ENCODE measurements at places on chromosomes 3 and 15.

DNA sequence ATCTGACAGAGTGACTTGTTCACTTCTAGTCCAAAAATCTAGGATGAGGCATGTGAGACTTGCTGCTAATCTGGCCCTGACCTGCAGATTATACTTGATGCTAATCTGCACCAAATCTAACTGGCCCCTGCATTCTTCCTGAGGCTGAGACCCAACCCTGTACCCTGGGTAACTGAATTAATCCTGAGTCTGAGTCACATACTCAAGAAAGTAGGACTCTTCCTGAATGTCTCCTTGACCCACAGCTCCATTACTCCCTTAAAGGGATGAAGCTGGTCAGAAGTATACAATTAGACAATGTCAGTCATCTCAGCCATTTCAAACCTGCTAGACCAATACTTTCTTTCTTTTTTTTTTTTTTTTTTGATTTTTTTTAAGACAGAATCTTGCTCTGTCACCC, 25.5 kb downstream of the PTPN9 start:
- no peak for DNase-seq

DNA sequence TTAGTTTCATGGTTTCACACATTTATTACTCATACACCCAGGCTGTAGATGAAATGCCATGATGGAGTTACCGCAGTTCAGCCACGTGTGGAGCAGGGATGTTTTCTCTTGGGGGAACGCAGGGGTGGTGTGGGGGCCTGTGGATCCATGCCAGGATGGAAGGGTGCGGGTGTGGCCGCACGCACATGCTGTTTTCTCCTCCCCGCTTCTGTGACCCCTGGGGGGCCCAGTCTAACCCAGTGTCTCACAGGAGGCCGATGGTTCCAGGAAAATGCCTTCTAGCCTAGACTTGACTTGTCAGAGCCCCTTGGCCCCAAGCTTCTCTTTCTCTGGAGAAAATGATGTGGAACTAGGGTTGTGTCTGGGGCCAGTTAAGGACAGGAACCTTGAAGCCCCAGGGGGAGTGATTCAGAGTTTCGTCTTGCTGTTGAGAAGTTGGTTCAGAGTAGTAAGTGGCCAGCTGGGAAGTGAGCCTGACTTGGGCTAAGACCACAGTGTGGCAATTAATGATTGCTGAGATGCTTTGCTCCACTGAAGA, 240.4 kb upstream of the BHLHE40 start:
- no peak for DNase-seq

DNA sequence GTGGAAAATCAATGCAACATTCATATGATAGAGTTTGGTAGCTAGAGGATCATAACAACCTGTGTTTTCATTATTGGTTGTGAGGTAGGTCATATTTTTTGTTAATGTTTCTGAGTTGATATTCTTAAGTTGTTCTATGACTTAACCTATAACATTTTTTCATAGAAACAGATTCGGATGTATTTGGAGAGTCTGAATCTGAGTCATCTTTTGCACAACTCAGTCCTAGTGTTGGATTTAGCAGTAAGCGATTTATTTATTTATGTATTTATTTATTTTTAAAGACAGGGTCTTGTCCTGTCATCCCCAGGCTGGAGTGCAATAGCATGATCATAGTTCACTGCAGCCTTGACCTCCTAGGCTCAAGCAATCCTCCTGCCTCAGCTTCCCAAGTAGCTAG, 292.8 kb upstream of the ZNF717 start:
- no peak for DNase-seq

- no peak for DNase-seq
Measured at GRCh38 chr3:127588806-127589577, 1.5 kb downstream of the TPRA1 start.

- DNase-seq: no peak
Measured at GRCh38 chr3:10508235-10508618, 2.8 kb upstream of the ATP2B2 start.

DNA sequence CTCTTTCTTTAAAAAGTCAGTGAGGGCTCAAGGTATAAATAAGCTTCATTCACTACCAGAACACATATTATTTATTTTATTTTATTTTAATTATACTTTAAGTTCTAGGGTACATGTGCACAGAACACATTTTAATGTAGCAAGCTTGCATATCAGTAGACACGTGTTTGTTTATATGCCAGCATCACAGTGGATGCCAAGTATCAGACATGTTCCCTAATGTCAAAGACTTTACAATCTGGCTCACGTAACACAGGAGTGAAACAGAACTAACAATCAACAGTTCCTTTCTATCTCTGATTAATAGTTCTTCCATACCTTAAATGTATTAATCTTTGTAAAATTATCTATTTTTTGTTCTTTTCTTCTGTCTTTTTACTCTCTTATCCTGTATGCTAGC, 23.3 kb upstream of the ENTPD3 start:
- DNase-seq: no peak

DNA sequence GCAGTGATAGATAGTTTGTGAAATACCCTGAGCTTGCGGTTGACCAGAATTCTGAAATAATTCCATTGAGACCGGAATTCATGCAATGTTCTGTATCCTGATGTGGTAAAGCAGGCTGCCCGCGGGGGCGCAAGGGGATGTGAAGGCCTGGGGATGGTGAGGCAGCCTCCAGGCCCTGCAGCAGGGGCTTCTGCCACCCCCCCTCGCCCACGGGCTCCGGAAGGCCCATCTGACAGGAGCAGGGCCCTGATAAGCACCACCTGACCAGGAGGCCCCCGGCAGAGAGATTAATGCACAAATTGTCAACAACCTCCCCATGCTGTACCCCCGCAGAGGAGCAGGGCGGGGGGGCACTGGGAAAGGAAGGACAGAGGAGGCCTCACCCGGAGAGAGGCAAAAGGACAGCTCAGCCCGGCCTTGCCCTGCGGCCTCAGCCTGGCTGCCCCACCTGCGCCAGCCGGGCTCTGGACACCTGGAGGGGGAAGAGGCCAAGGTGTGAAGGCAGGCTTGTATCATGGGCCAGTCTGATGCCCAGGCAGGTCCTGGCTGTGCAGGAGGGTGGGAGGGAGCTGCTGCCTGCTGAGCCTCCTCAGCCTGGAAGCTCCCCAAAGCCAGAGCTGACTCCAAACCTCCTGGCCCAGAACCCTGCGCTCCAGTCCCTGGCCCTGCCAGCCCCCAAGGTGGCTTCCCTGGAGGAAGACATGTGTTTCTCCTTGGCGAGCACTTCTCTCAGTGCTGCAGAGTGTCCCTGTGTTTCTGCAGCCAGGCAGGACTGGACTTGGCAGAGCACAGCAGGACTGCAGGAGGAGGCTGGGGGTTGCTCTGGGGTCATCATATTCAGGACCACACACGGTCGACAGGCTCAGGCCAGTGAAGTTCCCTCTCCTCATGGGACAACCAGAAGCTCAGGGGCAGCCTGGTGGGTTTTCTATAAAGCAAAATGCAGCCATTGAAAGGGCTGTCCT, 46.5 kb downstream of the RPN1 start:
- no peak for DNase-seq

DNA sequence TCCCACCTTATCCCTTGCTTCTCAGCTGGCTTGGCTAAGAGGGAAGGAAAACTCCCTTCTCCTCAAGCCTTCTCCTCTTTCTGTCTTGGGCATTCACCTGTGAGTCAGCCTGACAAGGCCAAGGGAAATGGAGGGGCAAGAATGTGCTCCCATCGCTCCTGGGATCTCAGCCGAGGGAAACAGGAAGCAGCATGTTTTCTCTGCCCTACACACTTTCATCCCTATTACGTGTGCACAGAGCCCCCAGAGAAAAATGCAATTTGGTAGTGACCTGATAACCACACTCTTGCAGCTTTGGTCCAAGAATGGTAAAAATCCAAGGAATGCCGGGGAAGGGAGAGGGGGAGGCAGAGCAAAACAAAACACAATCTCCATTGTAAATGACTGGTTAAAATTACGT, 32.9 kb upstream of the MTMR10 start:
- no peak for DNase-seq

DNA sequence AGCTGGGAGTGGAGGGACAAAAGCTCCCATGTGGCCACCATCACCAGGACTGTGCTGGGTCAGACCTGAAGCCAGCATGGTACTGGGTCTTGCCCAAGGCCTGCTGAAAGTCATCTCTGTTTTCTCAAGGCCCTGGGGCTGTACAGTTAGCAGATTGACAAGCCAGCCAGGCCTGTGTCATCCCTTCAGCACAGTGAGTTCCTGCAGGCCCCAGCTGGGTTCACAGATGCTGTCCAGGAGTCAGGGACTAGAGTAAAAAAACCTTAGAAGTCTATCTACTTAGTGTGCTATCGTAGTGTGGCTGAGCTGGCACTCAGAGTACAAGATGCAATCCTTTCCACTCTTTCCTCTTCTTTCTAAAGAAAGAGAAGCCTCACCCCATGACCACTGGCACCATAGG, 246.0 kb upstream of the NAALADL2 start:
- DNase-seq: no peak

- DNase-seq: no peak
Measured at GRCh38 chr3:26345613-26346012, 277.0 kb upstream of the LRRC3B start.

- DNase-seq: no peak
Measured at GRCh38 chr3:99342383-99342782, 296.0 kb upstream of the COL8A1 start.

- DNase-seq: no peak
Measured at GRCh38 chr3:159919873-159920272, 68.8 kb upstream of the IL12A start.

GRCh38 chr3:16888356-16888755, 3.6 kb downstream of the PLCL2 start:
- no peak for DNase-seq

DNA sequence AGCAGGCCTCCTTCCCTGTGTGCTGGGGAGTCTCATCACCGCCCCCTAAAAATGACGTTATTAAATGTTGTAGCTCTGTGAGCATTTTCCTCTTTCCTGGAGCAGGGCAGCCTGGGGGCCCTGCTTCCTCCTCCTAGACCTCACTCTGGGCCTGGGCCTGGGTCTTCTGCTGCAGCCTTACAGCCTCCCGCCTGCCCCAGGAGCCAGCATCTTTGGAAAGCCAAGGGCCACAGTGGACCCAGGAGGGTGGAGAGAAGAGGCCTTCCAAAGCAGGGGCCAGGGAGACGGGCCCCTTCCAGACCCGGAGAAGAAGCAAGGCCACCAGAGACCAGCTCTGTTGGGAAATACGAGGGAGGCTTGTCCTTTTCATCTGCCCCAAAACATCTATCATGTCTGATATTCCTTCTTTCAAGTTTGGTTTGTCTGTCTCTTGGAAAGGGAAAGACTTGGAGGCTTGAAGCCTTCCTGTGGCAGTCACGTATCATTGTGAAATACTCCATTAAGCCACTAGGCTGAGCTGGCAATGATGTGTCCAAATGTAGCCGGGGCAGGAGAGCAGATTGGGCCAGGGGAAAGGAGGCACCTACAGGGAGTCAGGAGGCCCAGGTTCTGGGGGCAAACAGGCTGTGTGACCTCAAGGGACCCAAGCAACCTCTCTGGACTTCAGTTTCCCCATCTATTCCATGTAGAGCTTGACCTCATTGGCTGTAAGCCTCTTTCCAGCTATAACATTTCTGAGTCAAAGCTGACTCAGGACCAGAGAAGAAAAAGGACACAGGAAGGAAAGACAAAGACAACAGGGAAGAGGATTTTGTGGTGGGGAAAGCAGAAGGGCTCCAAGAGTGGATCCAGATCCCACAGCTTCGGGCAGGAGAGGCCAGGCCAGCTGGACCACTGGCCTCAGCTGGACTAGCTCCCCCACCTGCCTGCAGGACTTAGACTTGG, 31.1 kb downstream of the CYP11A1 start:
- no peak for DNase-seq

GRCh38 chr3:45387636-45388348, 584 bp upstream of the LARS2 start:
- peak; percentile 0 for DNase-seq

DNA sequence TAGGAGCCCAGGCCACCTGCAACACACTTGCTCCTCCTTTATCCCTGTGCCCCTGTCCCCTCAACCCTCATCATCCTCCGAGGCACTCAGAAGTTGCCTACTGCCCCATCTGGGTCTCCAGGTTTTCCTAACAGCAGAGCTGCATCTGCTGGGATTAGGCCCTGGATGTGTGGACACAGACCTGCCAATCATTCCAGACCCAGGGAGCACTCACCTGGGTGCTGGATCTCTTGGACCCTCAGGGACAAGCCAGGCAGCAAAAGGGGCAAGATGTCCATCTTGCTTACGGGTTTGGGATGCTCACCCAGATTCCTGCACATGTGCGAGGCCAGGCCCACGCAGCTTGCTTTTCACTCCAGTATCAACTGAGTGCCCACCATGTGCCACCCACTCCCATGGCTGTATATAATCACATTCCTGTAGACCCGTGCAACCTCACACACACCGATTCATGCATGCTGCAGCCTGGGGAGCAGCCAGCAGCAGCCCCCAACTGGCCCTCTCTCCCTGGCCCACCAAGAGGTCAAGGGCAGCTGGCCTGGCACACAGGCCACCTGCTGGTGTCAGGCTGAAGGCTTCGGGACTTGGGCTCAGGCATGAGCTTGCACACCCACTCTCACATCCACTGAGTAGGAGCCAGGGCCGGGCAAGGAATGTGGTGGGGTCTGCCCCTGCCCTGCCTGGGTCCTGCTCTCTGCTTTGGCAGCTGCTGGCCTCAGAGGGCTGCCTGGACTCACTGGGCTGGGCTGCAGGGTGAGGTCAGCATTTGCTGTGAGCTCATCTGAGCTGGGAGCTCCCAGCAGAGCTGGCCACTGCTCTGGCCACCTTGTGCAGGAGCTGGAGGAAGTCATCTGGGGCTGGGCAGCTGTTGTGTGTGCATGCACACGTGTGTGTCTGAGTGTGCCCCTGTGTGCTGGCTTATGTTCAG, 14.9 kb downstream of the PRKCD start:
- no peak for DNase-seq

GRCh38 chr3:150132101-150132749, 161.5 kb upstream of the PFN2 start:
- DNase-seq: no peak

GRCh38 chr3:184040010-184040409, 8.5 kb downstream of the HTR3D start:
- DNase-seq: no peak

GRCh38 chr3:60742606-60743145, 508.6 kb downstream of the FHIT start:
- no peak for DNase-seq

DNA sequence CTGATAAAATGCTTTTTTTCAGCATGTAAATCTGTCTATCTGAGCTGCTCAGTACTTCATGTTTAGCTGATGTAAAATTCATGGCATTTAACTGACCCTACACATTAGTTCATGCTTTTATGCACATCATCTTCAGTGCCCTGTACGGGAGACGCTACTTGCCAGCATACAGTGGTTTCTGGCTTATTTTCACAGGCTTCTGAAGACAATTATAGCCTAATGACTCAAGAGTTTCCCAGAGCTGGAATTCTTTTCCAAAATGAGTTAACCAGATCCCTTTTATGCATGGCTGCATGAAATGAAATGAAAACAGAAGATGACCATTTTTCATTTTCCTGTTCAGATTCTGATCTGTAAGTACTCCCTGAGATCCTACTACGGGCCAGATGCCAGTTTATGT, 1061.5 kb downstream of the ROBO2 start:
- DNase-seq: no peak

All from activated CD4-positive, alpha-beta T cell treated with anti-CD3 and anti-CD28 coated beads for 24 hours (primary cell).